ENCODE measurements at places on chromosomes 6 and 20. TPM values are rescaled to one million over a fixed set of nuclear protein-coding genes. Genes with fewer than 3 reads are reported as not detected.

DNA sequence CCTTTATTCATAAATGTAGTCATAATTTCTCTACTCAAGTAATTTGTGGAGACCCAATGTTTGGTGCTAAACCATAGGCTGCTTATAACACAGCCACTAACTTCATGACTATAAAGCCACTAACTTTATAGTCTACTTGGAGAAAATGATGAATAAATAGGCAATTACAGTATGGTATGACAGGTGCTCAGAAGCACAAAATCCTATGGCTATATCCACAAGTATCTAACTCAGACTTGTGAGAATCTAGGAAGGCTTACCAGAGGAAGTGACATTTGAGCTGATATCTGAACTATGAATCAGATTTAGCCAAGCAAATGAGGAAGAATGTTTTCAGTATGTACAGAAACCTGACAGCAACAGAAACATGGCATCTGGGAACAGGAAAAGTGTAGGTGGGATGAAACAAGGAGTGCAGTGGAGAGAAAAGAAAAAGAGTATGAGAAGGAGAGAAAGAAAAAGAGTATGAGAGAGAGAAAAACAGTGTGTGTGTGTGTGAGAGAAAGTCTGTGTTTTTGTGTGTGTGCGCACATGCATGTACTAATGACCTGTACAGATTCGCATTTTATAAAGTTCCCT lies 59.9 kb downstream of the REV3L start:
- no peak for DNase-seq

DNA sequence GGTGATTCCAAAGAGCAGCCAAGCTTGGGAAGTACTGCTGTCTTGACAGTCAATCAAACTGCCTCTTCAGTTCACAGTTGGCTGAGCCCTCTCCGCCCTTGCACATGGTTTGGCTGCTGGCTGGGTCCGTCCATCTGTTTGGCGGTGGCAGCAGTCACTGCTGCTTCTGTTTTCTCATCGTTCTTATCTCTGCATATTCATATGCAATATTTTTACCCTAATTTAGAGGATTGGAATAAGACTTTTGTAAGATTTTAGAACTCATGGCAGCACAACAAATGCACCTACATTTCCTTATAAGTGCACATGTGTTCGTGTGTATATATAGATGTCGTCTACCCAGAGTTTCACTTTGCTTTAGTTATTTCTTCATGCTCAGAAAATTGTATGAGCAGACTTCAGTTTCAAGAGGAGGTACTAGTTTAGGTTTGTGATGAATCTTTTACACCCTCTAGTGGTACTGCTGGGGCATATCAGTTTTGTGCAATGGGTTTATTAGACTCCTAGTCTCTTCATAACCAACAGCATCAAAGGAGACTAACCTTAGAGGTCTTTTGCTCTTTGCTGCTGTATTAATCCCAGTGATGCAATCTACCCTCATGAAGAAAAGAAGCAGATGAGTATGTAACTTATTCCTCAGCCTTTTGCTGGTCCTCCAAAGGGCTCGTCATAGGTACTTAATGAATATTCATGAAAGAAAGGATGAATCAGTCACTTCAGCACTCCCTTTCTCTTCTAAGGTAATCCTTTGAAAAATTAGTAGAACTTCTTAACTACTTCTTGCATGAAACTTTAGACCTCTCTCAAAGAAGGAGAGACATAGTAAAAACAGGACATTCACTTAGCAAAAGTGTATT lies 44.3 kb downstream of the KHDC1L start:
- DNase-seq = peak; percentile 53

- no peak for DNase-seq
These were observed 5.5 kb downstream of the CST1 start for GRCh38 chr20:23745247-23745646.

- DNase-seq = peak; percentile 36
These were observed 263.9 kb downstream of the DLL1 start for GRCh38 chr6:170026751-170027646.

- DNase-seq = no peak
These were observed 42.9 kb downstream of the CDH26 start for GRCh38 chr20:60001108-60001507.

DNA sequence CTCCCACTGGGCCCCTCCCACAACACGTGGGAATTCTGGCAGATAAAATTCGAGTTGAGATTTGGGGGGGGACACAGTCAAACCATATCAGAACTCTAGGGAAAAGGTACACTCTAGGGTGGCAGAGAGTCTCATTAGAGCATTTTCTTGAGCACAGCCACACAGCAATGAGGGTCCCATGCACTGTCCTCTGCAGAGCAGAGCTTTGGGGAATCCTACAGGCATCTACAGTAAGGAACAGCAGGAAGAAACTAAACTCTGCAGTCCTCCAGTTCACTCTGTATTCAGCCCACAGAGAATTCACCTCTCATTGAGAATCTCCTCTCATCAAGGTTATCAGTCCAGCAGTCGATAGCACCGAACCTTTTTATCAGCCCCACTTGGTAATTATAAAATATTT lies 438.6 kb upstream of the NOX3 start:
- DNase-seq = no peak

- DNase-seq = no peak
These were observed 3.1 kb downstream of the TRAF3IP2 start for GRCh38 chr6:111602481-111603011.

- DNase-seq = no peak
These were observed 55.1 kb downstream of the ADNP start for GRCh38 chr20:50876063-50876685.

DNA sequence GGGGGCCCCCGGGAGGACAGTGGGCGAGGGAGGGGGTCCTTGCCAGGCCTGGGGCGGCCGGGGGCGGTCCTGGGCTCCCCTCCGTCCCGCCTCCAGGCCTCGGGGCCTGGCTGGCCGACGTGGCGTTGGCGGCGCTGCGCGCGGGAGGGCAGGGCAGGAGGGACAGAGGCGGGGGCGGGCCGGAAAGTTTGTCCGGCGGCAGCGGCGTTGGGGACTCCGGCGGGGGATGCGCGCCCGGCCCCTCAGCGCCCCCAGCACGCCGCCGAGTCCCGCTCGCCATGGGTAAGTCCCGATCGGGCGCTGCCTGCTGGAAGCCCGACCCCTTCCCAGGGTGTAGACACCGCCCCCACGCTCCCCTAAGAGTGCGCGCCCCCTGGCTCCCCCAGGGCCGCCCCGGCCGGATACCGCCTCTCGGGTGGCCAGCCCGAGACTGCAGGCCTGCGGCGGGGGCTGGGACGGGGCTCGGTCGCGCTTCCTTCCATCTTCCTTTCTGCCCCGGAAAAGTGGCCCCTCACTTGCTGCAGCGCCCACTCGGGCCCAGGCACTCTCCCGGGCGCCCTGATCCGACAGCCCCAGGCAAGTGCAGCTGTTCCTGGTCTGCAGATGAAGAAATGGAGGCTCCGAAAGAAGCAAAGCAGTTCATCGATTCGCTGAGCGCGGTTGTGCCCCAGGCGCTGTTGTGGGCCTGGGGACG lies at the start of gene SLC2A10:
TSS of gene SLC2A10 (plus strand) at position 191 of the 694 bp plus-strand sequence. CDS start at position 279, 88 bp downstream.
- peak; percentile 72 for DNase-seq

DNA sequence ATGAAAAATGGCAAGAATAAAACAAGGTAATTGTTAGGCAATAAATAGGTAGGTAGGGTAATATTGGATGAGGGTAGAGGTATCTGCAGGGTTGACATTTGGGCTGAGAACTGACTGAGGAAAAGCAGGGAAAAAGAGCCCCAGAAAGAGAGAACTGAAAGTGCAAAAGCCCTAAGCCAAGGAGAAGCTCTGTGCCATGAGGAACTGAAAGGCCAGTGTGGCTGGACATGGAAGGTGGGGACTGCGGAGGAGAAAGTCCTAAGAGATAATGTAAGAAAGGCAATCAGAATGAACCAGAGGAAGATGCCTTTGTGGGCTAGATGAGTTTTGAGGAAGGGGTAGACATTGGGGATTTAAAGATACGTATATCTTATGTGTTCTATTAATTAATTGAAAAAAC lies 9.9 kb upstream of the HIVEP2 start:
- no peak for DNase-seq

DNA sequence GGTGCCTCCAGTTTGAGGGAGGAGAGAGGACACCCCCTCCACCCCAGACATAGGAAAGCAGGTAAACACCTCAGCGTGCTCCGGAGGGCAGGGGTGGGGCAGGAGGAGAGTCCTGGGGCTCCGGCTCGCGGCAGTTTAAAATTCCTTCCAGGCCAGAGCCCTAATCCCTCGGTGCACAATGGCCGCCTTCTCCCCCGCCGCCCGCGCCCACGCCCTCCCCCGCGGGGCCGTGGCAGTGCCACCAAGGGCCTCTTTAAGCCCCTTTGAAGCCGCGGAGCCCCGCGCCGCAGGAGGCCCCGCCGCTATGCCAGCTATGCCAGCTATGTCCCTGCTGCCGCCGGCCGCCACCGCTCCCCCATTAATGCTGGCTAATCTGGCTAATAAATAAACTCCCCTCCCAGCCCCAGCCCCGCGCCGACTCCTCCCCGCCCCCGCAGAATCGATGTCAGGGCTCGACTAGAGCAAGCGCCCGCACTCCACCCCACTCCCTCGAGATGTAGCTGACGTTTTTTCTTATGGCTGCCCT lies 125.1 kb downstream of the MRPL14 start:
- DNase-seq = no peak

DNA sequence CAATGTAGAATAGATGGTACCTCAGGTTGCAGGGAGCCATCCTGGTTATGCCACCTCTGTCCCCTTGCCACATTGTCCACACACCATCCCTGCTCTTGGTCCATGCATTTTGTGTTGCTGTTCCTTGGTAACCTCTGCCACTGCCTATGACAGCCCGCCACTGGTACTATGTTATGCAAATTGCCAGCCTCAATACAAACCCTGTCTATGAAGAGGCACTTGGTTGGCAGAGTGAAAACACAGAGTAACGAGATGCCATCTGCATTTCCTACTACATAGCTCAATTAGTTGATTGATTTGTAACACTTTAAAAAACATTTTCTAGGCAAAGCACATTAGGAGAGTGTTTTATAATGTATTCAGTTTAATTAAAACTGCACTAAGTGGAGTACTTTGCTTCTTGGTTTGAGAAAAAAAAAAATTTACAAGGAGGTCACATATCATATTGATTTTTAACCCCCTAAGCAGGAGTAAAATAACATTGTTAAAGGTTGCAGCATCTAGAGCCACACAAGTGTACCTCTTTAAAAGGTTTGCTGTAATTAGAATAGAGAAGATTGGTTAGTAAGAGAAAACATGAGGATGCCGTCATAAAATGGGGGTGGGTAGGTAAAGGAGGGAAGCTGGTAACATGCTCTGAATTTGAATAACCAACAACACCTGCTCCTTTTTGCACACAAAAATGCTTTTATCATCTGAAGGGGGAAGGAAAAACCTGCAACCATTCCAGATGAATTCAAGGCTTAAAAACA lies 817.1 kb downstream of the KIF16B start:
- no peak for DNase-seq

DNA sequence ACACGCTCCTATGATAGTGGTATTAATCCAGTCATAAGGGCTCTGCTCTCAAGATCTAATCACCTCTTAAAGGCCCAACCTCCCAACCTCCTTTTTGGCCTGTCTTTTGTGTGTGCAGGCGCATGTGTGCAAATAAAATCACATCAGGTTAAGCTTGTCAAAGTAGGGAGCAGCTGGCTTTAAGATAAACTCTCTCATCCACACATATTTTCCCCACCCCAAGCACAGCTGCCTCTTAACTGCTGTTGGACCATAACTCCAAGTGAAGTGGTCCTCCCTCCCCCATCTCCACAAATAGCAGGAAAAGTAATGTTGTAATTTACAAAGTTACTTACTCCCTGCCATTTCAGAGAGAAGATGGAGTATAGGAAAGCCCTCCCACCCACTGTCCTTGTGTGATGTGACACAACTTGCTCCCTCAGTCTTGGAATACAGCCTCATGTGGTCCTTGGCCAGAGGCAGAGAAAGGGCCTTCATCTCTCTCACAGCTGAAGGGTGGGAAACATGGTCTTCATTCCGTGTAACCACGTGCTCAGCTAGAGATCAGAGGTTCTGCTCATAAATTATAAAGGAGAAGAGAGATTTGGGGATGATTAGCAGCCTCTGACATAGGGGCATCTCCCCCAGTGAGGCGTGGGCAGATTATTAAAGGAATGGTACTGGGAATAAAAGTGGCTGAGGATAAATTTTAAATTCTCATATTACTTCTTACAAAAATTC lies 74.8 kb upstream of the TPD52L1 start:
- no peak for DNase-seq

GRCh38 chr6:131654326-131654725 lies 17.2 kb downstream of the ENPP3 start:
- DNase-seq = peak; percentile 20

DNA sequence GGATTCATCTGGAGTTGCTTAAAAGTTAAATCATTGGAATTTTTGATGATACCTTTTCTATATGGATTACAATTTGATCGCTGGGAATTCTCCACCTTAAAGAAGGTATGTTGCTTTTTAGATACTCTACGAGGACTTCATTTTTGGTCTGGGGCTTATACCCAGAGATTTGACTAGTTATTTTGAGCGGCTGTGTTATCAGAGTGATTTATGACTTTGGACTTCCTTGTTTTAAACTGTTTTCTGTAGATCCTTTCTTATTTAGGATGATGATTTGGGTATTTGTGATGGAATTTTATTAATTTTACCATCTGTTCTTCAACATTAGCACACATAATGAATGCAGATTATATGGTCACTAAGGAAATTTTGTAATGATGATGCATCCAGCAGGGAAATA lies 75.2 kb downstream of the SOX4 start:
- DNase-seq = no peak

GRCh38 chr6:114534813-114535212 lies 192.0 kb upstream of the HS3ST5 start:
- no peak for DNase-seq

DNA sequence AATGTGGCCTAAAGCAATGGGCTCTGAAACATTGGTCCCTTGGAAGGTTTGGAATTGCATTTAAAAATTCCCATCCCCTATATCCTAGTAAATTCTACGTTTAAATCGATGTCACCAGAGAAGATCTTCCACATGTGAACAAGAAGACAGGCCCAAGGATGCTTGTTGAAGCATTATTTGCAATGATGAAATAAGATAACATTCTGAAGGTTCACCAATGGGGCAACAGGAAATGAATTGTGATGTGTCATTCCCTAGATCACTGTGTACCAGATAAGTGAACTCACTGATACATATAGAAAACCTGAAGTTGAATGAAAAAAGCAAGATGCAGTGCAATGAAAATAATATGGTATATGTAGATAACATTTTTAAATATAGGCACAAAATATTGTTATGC lies 464.3 kb upstream of the BTBD3 start:
- DNase-seq = peak; percentile 72

GPR6 gene
- not detected for total RNA-seq

GPSM3 gene
- 4.1 TPM for total RNA-seq

HLA-DRB5 gene
- not detected for total RNA-seq

AGPAT4 gene
- 16.2 TPM for total RNA-seq

FAM50B gene
- 2.3 TPM for total RNA-seq

WFDC10B gene
- total RNA-seq = 0.88 TPM

GSTA2 gene
- not detected for total RNA-seq

RRAGD gene
- 0.20 TPM for total RNA-seq

FAM184A gene
- 0.78 TPM for total RNA-seq

All from RPMI7951 (cell line).